ENCODE measurements at places on chromosomes 13 and 19.

GRCh38 chr19:16861834-16862233 lies 27.0 kb upstream of the F2RL3 start:
- no peak overlapping the region for H3K4me3 ChIP-seq
- no peak overlapping the region for H3K27ac ChIP-seq
- no peaks in the 10 kb centered on the region for H3K4me1 ChIP-seq
- H3K36me3 ChIP-seq: peaks cover 10% of the 10 kb centered on the region
- H3K27me3 ChIP-seq: no peaks in the 10 kb centered on the region
- DNase-seq: no peak

DNA sequence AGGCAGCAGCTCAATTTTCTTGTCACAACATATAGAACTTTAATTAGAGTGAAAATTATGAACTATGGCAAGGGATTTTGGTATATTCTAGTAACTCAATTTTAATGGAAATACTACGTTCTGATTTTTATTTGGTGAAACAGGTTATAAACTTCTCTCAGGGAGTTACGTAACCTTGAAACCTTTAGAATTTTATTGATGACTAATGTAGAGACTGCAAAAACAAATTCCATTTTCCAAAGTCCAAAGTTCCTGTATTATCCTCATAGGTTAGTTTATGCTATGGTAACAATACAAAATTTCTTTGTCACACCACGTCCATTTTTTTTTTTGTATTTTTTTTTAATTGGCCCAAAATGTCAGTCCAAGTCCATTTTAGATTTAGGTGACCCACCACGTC lies 185.7 kb downstream of the KLF5 start:
- no peak for DNase-seq
- no peaks in the 10 kb centered on the region for H3K36me3 ChIP-seq
- H3K27me3 ChIP-seq: no peaks in the 10 kb centered on the region
- H3K4me1 ChIP-seq: peaks cover 6% of the 10 kb centered on the region
- no peak overlapping the region for H3K27ac ChIP-seq

DNA sequence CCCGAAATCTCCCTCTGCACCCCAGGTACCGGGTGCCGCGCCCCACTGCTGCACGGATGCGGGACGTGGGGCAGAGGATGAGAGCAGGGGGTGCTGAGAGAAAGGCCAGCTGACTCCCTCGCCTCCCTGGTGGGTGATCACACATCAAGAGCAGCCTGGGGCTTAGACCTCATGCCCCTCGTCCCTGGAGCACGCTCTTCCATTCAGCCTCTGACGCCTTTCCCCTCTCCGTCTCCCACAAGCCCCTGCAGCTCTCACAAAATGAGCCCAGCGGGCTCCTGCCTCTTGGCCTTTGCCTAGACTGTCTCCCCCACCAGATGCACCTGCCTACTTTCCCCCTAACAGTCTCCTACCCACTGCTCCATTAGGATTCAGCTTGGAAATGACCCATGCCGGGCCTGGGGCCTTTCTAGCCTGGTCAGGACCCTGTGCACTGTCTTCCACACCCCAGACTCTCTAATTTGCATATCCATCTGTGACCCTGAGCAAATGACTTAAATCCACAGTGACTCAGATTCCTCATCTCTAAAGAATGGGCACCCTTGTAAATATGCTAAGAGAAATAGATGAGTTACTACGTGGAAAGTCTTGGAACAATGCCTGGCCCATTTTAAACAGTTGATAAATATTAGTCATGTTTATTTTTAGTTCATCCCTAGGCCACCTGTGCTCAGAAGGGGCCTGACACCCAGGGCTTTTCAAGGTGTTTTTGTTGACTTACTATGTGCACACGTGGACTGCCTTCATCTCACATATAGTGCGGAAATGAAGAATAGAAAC lies 582 bp upstream of the PTPRH start:
- peak; percentile 98 for DNase-seq
- peaks cover 28% of the 10 kb centered on the region for H3K4me1 ChIP-seq
- no peaks in the 10 kb centered on the region for H3K27me3 ChIP-seq

- H3K4me3 ChIP-seq: no peak overlapping the region
- H3K36me3 ChIP-seq: no peaks in the 10 kb centered on the region
- no peaks in the 10 kb centered on the region for H3K27me3 ChIP-seq
- no peaks in the 10 kb centered on the region for H3K4me1 ChIP-seq
- no peak for DNase-seq
Measured at GRCh38 chr13:83702021-83702420, 180.3 kb downstream of the SLITRK1 start.

DNA sequence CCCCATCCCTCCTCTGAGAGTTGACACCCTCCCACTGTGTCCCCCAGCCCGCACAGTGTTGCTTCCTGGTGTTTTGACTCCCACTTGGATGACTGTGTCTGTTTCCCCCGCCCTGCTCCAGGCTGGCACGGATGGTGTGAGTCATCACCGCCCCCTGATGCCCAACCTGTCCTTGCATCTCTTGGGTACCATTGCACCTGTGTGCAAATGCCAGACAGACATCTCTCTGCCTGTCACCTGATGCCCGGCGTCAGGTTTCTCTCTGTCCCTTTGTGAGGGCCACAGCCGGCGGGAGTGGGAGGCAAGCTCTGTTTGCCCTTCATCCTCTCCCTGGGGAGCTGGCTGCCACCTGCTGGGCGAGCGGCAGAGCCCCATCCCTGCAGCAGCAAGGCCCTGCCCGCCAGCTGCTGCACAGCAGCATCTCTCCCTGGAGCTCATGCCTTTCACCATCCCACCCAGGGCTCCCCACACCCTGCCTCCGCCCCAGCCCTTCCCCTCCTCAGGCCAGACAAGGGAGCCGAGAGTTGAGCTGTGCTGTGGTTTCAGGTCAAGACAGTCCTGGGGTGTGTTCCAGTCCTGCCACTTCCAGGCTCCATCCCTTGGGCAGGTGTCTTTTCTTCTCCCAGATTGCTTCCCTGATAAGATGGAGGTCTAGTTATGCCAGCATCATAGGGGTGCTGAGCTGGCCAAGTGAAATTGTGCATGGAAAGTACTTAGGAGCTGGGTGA lies 29.7 kb downstream of the NKPD1 start:
- no peak overlapping the region for H3K4me3 ChIP-seq
- H3K4me1 ChIP-seq: peaks cover 5% of the 10 kb centered on the region
- no peak overlapping the region for H3K27ac ChIP-seq
- no peak for DNase-seq
- H3K27me3 ChIP-seq: no peaks in the 10 kb centered on the region

DNA sequence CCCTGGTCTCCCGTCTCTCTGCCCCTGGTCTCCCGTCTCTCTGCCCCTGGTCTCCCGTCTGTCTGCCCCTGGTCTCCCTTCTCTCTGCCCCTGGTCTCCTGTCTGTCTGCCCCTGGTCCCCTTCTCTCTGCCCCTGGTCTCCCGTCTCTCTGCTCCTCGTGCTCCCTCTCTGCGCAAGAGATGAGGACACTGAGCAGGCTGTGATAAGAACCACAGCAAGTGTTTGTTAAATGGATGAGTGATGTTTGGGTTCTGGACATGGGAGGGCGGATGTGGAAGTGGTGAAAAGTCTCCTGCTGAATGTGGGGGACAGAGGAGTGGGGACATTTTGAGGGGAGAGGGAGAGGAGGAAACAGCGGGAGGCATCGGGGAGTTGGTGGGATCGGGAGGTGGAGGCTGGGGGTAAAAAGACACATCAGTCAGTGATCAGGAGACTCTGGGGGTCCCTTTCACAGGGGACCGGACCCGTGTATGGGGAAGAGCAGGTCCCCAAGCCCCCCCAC lies 8.0 kb downstream of the NPAS1 start:
- no peaks in the 10 kb centered on the region for H3K4me1 ChIP-seq
- peaks cover 25% of the 10 kb centered on the region for H3K27me3 ChIP-seq
- H3K36me3 ChIP-seq: no peaks in the 10 kb centered on the region
- no peak overlapping the region for H3K27ac ChIP-seq
- no peak overlapping the region for H3K4me3 ChIP-seq

DNA sequence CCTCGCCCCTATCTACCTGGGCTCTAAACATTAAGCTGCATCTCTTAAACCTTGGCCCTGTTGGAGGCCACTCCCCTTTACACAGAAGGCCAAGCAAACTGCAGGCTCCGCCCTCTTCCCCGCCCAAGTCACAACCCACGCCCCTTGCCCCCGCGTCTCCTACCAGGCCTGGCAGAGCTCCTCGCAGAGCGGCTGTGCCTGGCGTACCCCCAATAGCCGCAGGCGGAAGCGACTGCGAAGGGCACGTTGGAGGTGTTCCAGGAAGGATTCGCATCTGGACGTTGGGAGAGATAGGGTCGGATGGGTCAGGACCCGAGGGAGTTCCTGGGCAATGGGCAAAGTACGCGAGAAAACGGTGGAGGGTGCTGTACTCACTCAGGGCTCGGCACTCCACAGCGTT lies 5.9 kb downstream of the RTBDN start:
- H3K27me3 ChIP-seq: peaks cover 13% of the 10 kb centered on the region
- no peak for DNase-seq
- no peak overlapping the region for H3K4me3 ChIP-seq
- no peaks in the 10 kb centered on the region for H3K4me1 ChIP-seq
- no peak overlapping the region for H3K27ac ChIP-seq

DNA sequence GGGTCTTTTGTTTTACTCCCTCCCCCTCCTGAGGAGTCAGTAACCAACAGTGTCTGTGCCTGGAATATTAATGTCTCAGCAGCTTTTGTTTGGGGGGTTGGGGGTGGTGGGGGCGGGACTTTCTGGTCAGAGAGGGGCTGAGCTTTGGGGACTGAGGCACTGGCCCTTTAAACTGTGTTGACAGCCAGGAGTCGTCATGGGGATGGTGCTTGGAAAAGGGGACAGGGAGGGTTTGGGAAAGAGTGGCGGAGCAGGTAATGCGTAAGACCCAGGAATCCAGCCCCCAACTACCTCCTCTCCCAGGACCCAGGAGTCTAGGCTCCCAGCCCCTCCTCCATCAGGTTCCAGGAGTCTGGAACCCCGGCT lies 5.2 kb downstream of the CADM4 start:
- no peaks in the 10 kb centered on the region for H3K36me3 ChIP-seq
- H3K27ac ChIP-seq: no peak overlapping the region
- H3K4me1 ChIP-seq: peaks cover 20% of the 10 kb centered on the region
- no peak overlapping the region for H3K4me3 ChIP-seq
- no peak for DNase-seq

DNA sequence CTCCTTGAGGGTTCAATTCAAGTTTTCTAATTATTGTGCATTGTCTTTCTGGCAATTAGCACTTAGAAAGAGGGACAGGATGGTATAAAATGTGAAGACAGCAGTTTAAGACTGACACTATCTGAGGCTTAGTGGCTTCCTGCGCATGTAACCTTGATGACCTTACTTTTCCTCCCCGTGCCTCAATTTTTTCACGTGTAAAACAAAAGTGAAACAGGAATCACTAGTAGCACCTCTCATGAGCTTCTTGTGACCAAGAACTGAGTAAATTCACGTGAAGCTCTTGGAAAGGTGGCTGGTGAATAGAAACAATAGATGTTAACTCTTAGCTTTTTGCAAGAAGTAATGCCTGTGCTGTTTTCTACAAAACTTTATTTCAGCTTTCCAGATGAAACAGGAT lies 233.9 kb downstream of the LMO7 start:
- no peak for DNase-seq
- no peaks in the 10 kb centered on the region for H3K4me1 ChIP-seq
- H3K27ac ChIP-seq: no peak overlapping the region
- H3K27me3 ChIP-seq: no peaks in the 10 kb centered on the region
- H3K4me3 ChIP-seq: no peak overlapping the region
- no peaks in the 10 kb centered on the region for H3K36me3 ChIP-seq

DNA sequence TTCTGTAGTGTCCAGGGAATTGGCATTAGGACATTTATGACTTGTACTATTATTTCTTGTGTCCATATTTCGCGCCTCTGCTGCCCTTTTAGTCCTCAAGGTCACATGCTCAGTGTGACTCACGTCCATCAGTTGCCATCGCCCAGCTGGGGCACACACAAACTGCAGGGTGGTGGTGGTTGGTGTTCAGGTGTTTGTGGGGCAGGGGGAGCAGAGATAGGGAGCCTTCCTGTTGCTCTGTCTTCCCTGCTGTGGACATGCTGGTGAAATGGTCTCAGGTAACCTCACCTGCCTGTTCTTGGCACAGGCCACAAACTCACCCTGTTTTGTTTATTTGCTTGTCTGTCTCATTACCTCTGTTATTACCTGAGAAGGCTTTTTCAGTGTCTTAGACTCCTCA lies 22.4 kb downstream of the PRR12 start:
- peaks cover 21% of the 10 kb centered on the region for H3K4me1 ChIP-seq
- H3K36me3 ChIP-seq: peaks cover 23% of the 10 kb centered on the region
- no peaks in the 10 kb centered on the region for H3K27me3 ChIP-seq

GRCh38 chr13:44601586-44601985 lies 25.5 kb upstream of the TSC22D1 start:
- no peaks in the 10 kb centered on the region for H3K4me1 ChIP-seq
- no peak for DNase-seq
- H3K36me3 ChIP-seq: no peaks in the 10 kb centered on the region
- H3K27me3 ChIP-seq: no peaks in the 10 kb centered on the region
- no peak overlapping the region for H3K27ac ChIP-seq

DNA sequence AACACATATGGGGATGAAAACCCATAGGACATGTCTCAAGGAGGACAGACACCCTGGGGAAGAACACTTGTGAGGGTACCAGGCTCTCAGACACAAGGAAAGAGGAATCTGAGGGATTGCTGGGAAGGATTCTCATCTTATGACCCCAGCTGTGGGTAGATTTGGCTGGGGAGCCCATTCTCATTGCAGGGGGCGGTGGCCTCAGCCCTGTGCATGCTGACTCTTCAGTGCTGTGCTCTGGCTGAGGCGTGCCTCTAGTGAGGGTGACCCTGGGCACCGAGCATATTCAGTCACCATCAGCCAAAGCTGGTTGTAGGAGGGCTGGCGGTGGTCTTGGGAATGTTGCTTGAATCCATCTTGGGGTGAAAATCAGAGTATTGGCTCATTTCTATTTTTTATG lies 140.7 kb downstream of the TM9SF2 start:
- no peak overlapping the region for H3K27ac ChIP-seq
- H3K4me1 ChIP-seq: no peaks in the 10 kb centered on the region
- no peaks in the 10 kb centered on the region for H3K36me3 ChIP-seq

- H3K4me3 ChIP-seq: no peak overlapping the region
- H3K27me3 ChIP-seq: no peaks in the 10 kb centered on the region
- no peak overlapping the region for H3K27ac ChIP-seq
- no peaks in the 10 kb centered on the region for H3K36me3 ChIP-seq
- peak; percentile 42 for DNase-seq
Measured at GRCh38 chr13:49300739-49301589, 53.2 kb downstream of the CDADC1 start.

DNA sequence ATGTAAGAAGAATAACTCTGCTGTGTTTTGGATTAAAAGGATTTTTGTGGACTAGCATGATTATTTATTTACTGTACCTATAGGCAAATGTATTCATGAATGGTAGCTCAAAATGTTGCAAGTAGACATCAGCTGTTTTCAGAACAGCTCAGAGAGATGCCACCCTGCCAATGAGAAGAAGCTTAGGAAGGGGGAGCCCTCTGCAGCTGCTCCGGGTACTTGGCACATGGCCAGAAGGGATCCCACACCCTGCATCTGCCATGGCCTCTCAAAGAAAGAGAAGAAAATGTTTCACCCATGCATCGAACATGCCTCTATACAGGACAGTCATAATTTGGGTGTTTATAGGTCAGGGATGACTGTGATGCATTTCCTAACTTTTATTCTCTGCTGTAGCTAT lies 30.5 kb upstream of the MBNL2 start:
- no peak overlapping the region for H3K27ac ChIP-seq
- H3K27me3 ChIP-seq: no peaks in the 10 kb centered on the region
- no peak for DNase-seq
- no peak overlapping the region for H3K4me3 ChIP-seq
- peaks cover 9% of the 10 kb centered on the region for H3K4me1 ChIP-seq
- no peaks in the 10 kb centered on the region for H3K36me3 ChIP-seq
